LNCaP clone FGC (cell line): ENCODE measurements at places on chromosomes 6 and 20.

DNA sequence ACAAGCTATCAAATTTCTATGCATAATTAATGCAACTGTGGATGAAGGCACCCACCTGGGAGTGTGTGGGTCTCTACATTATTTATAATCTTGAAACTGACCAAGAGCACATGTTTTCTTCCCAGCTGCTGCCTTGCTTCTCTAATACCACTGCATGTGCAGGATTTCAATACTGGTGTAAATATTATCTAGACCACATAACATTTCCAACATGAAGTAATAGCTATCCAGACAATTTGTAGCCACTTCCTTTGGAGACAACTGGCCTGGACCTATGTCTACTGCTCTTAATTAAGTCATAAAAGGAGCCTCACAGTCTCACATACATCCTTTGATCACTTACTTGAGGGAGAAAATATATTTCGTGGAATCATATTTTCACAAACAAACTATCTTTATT is 180.7 kb downstream of the HIVEP2 start:
- no peak for DNase-seq

GRCh38 chr6:165439928-165440554 is 130.6 kb upstream of the C6orf118 start:
- DNase-seq = peak; percentile 64

GRCh38 chr6:54135665-54136369 is 24.6 kb downstream of the MLIP start:
- DNase-seq = peak; percentile 14

GRCh38 chr6:1424306-1424927 is 35.0 kb downstream of the FOXF2 start:
- peak; percentile 52 for DNase-seq

DNA sequence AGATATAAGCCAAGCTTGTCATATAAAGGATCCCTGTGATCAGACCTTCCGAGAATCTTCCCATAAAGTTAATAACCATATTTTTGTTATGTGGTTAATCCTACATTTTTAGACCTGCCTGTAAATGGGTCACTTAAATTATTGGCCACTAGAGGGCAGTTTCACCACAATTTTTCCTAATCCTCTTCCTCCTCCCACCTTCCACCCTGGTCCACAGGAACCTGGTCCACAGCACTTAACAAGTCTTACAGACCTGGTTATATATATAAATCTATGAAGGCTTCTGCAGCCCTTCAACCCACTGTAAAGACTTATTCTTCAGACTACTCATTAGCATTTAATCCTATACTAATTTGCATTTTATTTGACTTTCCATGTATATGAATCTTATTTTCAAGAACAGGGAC is 28.3 kb downstream of the MRS2 start:
- peak; percentile 23 for DNase-seq

DNA sequence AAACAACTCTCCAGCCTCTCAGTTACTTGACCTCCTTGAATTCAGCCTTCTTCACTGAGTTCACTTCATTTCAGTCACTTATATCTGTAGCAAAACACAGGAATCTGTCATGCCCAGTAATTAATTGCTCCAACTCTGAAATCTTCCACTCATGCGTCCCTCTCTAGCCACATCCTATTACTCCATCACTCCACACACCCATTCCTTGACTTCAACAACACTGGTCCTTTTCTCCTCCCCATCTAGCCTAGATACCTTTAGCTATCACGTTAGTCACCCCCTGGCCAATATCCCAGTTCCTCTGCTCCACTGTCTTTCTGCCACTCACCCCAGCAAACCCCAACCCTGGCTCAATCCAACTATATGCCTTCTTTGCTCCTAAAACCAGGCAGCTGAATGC is 7.7 kb downstream of the ZHX3 start:
- DNase-seq = no peak

GRCh38 chr6:37022135-37022863 is 16.8 kb downstream of the FGD2 start:
- no peak for DNase-seq

DNA sequence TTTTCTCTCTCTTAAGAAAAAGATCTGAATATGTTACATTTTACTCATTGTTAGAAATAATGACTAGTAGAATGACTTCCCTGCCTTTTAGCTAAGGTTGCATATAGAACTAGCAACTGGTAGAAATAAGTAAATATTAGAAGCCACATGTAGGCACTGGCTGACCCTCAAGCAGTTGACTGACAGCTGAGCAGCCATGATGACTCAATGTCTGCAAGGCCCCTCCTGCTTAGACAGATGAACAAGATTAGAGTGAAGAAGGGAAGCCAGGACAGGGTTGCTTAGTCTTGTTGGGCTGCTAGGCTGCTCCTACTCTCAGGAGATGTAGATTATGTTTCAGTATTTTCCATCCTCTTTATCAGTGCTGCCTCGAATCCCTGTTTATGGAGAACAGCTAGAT is 6.5 kb downstream of the MEP1A start:
- DNase-seq = no peak

DNA sequence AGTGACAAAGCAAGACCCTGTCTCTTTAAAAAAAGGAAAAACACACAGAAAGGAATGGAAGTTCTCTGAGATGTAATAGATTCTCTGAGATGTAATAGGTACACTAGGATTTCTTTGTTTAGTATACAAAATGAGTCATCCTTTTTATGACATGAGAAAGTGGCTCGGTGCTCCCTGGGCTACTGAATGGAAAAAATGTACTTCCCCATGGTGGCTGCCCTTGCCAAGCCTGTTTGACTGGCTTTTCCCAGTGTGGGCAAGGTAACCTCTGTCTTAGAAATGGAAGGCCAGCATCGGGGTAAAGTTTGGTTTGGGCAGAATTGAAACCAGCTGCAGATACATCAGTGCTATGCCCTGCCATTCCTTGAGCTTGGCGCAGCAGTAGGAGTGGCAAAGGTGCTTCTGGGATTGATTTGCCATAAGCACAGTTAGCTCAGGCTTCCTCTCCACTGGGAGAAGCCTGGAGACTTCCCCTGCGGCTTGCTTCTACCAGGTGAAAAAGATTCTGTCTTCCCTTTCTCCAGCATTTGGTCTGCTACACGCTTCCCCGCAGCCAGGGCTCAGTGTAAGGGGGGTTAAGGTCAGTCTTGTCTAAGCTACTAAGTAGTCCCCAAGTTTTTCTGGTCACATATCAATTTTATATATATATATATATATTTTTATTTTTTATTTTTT is 24.5 kb downstream of the ARFGEF2 start:
- DNase-seq = peak; percentile 92

DNA sequence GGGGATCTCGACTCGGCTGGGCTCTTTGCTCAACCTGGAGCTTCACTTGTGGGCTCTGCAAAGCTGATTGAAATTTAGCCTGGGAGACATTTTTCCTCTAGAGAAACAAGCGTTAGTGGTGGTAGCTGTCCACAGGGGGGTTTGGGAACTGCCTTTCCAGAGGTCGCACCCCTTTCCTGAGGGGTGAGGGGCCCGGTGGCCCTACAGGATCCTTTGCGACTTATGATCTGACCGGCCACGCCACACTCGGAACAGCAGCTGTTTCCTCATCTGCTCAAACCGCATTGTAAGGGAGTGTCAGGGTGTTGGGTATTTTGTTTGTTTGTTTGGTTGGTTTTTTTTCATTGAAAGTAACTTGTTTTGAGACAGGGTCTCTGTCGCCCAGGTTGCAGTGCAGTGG is 21.0 kb downstream of the PNLDC1 start:
- DNase-seq = no peak

- DNase-seq = no peak
Observed at GRCh38 chr20:53503517-53503919, 90.1 kb downstream of the ZNF217 start.

DNA sequence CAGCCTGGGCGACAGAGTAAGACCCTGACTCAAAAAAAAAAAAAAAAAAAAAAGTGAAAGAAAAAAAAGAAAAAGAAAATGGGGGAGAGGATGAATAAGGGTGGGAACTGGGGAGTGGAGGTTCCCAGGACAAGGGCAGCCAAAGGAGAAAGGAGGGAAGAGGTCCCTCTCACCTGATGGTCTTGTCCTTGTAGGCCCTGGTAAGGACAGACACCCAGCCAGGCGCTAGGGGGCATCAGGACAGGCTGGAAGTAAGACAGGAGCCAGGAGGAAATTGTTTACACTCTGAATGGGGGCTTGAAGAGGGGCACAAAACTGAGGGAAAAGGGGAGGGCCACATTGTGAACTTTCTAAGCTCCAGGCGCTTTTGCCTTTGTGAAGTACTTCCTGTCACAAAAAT is 2.3 kb upstream of the ALDH5A1 start:
- no peak for DNase-seq
